ENCODE measurements at places on chromosomes 4 and X. TPM values are rescaled to one million over a fixed set of nuclear protein-coding genes. Genes with fewer than 3 reads are reported as not detected.

The GPR34 gene
- total RNA-seq = 1.2 TPM

The CDK16 gene
- 21.7 TPM for total RNA-seq

The MAGEA2B gene
- not detected for total RNA-seq

The NDP gene
- not detected for total RNA-seq

The NHSL2 gene
- total RNA-seq = 1.3 TPM

The DAPP1 gene
- total RNA-seq = 0.78 TPM

The CFP gene
- total RNA-seq = 13.8 TPM

The FRG2 gene
- total RNA-seq = not detected

The SPP1 gene
- 10.5 TPM for total RNA-seq

The OTC gene
- total RNA-seq = 94.6 TPM

The PCDH7 gene
- 1.5 TPM for total RNA-seq

The RASGEF1B gene
- 23.6 TPM for total RNA-seq

The MAP3K15 gene
- total RNA-seq = 0.08 TPM

The NLGN4X gene
- 1.5 TPM for total RNA-seq

The CLDN2 gene
- 6.0 TPM for total RNA-seq

The TCEAL5 gene
- not detected for total RNA-seq

The ZFYVE28 gene
- total RNA-seq = 12.7 TPM

The PRPS1 gene
- 29.6 TPM for total RNA-seq

The MAOB gene
- total RNA-seq = 131 TPM

The CLDN34 gene
- 0.30 TPM for total RNA-seq

The CXCL11 gene
- total RNA-seq = not detected

The MAGEC2 gene
- not detected for total RNA-seq

The CSN2 gene
- total RNA-seq = not detected

The GYPA gene
- 1.2 TPM for total RNA-seq

The PPP4R3C gene
- not detected for total RNA-seq

The DNASE1L1 gene
- total RNA-seq = 14.9 TPM

The COL4A5 gene
- total RNA-seq = 2.9 TPM

The DMRTC1 gene
- not detected for total RNA-seq

The VCX gene
- not detected for total RNA-seq

The AR gene
- total RNA-seq = 74.4 TPM

The PHKA1 gene
- 1.8 TPM for total RNA-seq

The GRIA3 gene
- total RNA-seq = 3.1 TPM

The RHOXF2B gene
- total RNA-seq = 0.10 TPM

The SSX2B gene
- 0.23 TPM for total RNA-seq

The FAM47A gene
- total RNA-seq = not detected

The SLC10A7 gene
- total RNA-seq = 8.6 TPM

The RBM46 gene
- 0.15 TPM for total RNA-seq

The F8A3 gene
- 16.4 TPM for total RNA-seq

The SCML1 gene
- total RNA-seq = 8.6 TPM
